NCI-H510A (cell line): ENCODE measurements at places on chromosomes 1 and 21.

GRCh38 chr1:33298623-33299277 is 22.1 kb downstream of the A3GALT2 start:
- DNase-seq: peak; percentile 37

DNA sequence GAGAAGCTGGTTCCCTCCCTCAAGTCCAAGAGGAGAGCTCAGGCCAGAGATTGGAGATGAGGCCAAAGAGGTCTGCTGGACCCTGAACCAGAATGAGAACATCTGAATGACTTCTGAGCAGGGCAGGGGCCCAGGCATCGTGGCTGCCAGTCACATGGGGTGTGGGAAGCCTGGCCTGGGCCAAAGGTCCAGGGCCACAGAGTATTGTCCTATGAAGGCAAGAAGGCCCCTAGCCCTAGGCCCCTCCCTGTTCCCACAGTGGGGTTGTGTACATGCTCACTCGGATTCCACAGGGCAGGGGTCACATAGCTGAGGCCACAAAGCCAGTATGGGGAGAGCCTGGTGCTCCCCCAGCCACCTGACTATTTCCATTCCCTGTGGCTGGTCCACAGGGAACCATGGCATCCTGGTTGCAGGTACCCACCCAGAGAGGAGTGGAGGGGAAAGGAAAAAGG is 18.5 kb upstream of the SLC1A7 start:
- DNase-seq: no peak

GRCh38 chr1:198598796-198599321 is 40.0 kb upstream of the PTPRC start:
- no peak for DNase-seq

DNA sequence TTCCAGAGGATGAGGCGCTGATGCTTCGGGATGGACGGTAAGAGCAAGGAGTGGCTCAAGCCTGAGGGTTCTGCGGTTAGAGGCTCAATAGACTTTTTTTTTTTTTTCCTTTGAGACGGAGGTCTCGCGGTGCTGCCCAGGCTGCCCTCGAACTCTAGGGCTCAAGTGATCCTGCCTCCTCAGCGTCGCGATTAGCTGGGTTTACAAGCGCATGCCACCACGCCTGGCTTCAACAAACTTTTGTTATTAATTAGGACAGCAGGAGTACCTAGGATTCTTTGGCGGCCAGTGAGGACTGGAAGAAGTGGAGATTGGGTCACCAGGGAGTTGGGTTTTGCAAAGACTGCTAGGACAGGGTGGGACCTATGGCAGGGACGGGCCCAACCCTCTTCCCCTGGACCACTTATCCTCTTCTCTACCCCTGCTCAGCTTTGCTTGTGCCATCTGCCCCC is 587 bp downstream of the SCNM1 start:
- no peak for DNase-seq

DNA sequence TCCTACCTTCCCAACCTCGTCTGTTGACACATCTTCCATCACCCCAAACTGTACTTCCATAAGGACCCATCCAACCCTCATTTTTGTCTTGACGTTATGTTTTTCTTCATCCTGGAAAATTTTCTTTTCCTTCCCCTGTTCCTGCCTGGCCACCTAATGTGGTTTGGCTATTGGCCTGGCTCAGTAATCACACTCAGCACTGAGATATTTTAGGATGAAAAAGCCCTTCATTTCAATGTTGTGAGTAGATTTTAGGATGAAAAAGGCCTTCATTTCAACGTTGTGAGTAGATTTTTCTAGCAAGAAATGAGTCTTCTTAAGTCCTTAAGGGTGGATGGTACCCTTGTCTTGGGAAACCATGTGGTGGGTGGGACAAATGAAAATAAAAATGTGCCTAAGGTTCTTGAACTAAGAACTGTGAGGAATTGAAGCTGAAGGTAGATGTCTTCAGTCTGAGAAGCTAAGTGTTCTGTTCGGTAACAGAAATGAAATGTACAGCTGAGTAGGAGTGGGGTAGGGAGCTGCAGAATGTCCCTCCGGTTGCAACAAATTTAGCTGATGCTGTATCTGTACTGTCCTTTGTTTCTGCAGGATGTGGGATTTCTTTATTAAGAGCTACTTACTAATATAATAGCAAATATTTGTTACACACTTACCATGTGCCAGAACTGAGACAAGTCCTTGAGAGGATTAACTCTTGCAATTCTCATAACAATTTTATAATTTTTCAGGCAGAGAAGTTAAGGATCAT is 36.1 kb downstream of the DNTTIP2 start:
- DNase-seq: no peak

DNA sequence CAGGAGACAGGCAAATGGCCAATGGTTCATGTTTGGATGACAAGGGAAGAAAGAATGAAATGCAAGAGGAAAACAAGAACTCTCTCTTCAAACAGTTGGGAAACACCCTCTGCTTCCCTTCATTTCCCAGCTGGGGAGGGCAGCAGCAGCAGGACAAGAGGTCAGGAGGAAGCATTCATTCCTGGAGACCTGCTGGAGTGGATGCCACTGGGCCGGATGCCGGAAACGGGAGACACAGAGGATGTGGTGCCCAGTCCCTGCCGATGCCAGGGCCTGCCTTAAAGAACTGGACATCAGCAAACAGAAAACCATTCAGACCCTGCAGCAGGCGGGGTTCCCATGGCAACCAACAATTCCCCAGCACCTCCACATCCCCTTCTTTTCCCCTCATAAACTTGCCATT is 102.3 kb upstream of the ZNF648 start:
- no peak for DNase-seq

- no peak for DNase-seq
These were observed 260.0 kb upstream of the BEND5 start for GRCh38 chr1:49036700-49037099.

DNA sequence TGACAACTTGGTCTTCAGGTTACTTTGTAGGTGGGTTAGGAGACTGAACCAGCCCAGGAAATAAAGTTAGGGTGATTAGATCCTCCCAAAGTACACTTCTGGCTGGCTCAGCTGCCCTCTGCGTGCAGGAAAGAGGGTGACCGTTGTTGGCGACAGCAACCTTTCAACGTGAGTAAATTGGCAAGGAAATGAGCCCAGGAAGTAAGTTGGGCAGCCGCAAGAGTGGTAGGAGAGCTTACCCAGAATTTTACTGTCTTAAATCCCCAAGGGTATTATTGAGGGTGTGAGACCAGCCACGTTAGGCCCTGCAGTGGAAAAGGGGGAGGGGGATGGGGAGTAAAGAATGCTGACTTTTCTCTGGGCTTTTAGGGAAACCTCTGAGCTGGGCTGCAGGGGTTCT is 1.6 kb downstream of the TENT5C start:
- DNase-seq: no peak

DNA sequence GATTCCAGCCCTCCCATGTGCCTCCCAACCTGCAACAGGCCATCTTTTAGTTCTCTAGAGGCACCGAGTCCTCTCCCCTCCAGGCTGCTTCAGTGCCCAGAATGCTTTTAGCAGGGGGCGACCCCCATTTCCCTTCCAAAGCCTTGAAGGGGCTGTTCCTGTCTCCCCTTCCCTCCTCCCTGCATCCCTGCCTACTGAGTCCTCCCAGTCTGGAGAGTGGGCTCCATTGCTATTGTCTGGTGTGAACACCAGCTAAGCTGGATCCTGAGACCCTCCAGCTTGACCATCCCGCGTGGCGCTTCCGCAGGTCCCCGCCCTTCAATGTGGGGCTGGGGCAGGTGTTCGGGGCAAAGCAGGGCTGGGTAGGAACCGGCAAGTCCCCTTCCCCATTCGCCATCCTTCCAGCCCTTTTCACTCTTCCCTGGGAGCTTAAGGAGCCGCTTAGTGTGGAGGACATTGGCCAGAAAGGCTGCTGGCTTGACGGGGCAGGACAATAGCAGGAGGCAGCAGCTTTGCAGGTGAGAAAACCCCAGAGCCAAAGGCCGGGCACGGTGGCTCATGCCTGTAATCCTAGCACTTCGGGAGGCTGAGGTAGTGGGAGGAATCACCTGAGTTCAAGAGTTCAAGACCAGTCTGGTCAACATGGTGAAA is 32.2 kb downstream of the PADI6 start:
- DNase-seq: no peak

- no peak for DNase-seq
These were observed 36.5 kb downstream of the GIPC2 start for GRCh38 chr1:78081980-78082860.

DNA sequence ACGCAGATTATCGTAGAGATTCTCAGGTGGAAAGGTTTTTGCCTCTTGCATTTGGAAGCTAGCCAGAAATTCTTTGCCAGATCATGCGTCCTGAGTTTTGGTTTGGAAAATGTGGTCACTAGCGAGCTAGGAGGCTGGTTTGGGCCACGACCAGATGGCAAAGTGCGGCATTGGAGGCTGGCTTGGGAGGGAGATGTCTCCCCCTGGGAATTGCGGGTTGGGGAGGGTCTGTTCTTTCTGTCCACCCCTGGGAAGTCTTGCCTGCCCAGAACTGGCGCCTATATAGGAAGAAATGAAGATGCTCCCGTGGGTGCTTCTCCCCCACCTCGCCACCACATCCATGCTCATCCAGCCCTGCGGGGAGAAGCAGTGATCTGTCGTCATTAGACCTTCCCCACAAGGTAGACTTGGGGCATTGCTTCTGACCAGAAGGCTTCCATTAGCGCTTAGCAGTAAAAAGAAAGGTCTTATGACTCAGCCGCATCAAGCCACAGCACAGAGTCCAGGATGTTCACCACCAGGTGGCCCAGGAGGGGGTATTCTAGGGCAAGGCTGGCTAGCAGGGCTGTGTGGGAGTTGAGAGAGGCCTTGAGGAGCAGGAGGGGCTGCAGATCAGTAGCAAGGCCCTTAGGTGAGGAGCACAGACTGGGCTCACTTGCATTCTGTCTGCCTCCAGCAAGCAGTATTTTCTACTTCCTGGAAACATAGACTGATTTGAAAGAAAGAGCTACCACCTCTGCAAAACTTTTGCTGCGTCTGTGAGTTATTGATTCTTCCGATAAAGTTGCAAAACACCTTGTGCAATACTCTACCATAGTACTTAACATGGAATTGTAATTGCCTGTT is 1.5 kb upstream of the PTP4A2 start:
- peak; percentile 48 for DNase-seq

GRCh38 chr1:44294588-44295007 is 60.5 kb downstream of the ERI3 start:
- peak; percentile 88 for DNase-seq

DNA sequence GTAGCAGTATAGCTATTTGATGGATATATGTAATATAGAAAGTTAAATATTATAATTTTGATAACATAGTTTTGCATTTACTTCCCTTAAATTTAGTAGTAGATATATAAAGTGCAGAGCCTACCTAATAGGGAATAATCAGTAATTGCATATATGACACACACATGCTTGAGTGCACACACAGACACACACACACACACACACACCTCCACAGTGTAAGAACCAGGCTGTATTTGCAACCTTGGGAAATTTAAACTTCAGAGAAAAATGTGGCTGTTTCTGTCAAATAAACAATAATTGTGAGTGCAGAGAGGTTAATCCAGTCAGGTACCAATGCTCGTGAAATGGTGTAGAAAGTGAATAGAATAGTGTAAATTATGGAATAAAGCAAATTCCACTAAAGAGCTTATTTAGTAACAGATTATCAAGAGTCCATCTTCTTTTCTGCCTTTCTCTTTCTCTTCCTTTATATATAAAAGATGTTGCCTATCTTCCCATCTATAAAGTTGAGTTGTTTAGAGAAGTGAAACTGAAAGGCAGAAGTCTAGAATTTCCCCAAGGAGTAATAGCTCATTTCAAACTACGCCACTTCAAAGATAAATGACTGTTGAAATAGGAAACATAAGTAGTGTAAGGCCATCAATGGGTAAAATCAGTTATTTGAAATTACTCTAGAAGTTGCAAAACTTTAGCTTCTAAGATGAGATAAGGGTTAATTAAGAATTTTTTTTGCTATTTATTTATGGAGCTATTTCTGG is 273.7 kb downstream of the SRGAP2C start:
- no peak for DNase-seq

GRCh38 chr1:244755673-244756072 is 79.8 kb upstream of the COX20 start:
- DNase-seq: no peak

- no peak for DNase-seq
These were observed 206.0 kb downstream of the LYPLAL1 start for GRCh38 chr1:219379691-219380090.

- DNase-seq: no peak
These were observed 85.0 kb upstream of the LYST start for GRCh38 chr1:235951661-235952060.

DNA sequence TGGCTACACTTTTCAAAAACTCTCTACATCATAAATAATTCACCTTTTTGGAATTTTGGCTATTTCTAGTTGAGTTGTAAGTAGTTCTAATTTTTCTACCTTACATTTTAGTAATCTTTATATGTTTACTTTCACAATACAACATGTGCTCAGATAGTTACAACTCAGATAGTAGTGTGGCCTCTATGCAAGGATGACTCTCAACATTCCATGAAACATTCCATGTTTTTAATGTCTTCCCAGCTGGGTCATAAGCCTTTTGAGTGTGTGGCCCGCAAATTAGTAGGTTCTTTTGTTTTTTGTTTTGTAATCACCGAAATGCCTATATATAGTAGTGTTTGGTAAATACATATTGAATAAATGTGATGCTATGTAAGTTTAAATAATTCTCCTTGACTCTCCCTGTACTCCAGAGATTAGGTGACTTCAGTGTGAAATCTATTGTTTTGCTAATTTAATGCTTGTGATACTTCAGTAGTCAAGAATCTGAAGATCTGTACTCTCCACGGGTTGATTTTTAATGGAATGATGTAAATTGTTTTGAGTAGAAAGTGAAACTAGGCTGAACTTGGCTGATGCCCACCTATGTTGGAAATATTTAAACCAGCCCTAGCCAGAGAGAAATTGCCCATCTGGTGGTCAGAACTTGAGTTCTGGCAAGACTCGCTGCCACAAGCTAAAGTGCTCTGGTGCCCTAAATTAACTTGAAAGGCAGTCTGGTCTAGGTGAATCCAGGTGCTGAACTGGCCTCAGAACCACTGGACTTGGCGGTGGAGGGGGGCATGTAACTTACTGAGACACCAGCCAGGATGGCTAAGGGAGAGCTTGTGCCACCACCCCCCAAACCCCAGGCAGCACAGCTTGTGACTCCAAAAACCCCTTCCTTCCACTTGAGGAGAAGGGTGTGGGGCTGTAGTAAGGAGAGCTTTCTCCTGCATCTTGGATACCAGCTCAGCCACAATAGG is 165.6 kb downstream of the USP25 start:
- DNase-seq: no peak

DNA sequence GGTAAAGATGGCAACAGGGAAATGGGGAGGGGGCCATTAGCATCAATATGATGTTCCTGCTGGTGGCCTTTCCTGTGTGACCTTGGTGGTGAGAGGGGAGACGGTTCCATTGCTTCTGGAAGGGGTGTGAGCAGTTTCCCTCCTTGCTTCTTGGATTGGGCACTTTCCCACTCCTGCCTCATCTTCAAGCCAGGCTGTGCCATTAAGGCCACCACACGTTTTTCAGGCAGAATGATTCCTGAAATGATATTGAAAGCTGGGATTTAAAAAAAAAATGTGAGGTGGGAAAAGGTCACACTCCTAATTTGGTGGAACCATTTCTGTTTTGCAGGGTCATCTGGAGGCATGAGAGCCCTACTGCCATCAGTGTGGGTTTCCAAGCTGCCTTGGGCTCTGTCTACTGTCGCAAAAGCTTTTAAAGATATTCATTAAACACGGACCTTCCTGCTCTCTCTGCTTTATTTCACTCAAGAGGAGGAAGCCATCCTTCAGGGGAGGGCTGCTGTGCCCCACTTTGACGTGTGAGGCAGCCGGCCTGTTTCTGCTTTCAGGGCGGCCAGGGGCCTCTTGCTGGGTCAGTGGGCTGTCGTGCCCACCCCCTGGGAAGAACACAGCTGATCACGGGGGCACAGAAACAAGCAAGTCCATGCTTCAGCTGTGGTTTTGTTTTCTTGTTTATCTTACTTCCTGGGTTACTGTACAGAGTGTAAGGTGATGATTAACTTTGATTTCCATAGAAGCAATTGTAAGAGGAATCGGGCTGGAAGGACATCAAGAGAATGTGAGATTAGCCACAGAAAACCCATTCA is 8.0 kb downstream of the RIIAD1 start:
- DNase-seq: no peak
